Kasumi-1 (cell line): ENCODE measurements at places on chromosomes 5 and 9.

DNA sequence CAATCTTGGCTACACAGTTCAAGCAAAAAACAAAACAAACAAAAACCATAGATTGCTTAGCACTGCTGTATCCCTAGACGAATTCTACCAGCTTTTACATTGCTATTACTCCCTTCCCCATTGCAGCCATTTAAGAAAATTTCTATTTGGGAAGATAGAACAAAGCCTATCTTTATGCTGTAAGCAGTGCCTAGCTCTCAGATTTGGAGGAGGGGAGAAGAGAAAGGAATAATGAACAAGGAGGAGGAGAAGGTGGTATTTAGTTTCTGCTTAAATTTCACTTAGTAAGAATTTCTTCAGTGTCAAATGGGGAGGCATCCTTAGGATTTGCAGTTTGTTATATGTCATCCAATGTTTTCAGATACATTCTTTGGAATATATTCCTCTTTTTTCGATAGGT is 16.2 kb upstream of the TLE1 start:
- DNase-seq, result no peak

DNA sequence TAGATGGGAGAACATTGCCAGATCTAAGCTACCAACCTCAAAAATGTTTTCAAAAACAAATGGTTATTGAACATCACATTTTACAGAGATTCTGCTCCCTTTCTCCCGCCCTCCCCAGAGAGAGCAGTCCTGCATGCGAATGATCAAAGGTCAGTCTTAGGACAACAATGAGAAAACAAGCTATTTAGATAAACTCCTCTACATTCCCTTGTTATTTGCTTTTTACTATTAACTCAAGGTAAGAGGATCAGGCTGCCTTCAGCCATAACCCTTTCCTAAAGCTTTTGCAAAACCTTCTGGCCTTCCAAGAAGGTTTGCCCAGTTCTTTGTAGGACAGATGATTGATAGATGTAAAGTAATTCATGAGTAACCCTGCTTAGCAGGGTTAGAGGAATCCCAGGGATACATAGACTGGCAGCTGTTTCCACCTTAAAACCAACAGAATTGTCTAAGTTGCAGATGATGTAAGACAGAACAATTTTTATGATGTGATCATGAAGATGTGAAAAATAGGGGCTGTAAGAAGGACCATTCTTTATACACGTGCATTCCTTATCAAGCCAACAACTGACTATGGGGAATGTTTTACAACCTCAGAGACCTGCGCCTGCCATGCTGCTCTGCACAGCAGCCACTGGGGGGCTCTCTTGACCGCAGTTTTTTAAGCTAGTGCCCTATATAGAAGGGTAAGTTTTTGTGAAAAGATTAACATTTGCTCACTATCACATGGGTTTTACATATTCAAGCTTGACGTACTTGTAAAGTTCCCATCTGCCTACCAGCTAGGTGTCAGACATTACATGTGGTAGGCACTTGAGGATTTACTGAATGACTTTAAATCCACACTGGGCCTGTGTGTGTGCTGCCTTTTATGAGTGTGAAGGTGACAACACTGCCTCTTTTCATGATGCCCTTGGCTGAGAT is 2.3 kb upstream of the ZNF782 start:
- DNase-seq, result peak; percentile 82

GRCh38 chr9:134211811-134212485 is 47.6 kb upstream of the RNU6ATAC start:
- DNase-seq, result no peak

DNA sequence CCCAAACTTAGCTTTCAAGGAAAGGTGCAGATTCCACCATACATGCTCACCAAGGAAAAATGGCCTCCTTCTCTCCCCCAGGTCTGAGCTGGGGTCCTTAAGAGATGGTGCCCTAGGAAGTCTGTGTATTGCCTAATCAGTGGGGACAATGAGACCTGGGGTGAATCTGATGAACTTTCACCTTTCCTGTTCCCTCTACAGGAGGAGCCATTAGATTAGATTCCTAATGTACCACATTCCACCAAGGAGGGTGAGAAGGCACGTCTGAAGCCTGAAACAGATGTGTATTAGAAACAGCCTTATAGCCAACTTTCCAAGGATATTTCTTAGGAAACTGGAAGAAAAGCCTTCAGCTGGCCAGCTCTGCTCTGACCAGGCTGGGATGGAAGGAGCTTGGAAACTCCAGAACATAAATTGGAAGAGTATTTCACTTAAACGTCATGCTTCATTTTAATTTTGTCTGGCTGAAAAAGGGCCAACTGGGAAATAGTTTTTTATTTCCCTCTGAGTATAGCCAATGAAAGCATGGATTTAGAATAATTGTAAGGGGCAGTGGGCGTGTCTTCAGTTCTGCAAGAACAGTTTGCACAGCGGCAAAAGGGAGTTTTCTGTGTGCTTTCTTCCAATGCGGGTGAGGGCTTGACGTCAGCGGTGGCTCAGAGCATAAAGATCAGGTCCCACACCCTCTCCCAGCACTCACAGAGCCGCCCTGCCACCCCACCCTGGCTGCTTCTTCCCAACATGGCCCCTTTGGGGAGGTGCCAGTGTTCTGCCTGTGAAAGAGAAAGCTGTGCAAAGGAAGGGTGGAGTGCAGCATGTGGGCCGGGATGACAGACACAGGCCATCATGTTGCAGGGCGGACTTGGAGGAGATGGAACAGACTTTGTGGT is 210.9 kb downstream of the ESM1 start:
- no peak for DNase-seq

DNA sequence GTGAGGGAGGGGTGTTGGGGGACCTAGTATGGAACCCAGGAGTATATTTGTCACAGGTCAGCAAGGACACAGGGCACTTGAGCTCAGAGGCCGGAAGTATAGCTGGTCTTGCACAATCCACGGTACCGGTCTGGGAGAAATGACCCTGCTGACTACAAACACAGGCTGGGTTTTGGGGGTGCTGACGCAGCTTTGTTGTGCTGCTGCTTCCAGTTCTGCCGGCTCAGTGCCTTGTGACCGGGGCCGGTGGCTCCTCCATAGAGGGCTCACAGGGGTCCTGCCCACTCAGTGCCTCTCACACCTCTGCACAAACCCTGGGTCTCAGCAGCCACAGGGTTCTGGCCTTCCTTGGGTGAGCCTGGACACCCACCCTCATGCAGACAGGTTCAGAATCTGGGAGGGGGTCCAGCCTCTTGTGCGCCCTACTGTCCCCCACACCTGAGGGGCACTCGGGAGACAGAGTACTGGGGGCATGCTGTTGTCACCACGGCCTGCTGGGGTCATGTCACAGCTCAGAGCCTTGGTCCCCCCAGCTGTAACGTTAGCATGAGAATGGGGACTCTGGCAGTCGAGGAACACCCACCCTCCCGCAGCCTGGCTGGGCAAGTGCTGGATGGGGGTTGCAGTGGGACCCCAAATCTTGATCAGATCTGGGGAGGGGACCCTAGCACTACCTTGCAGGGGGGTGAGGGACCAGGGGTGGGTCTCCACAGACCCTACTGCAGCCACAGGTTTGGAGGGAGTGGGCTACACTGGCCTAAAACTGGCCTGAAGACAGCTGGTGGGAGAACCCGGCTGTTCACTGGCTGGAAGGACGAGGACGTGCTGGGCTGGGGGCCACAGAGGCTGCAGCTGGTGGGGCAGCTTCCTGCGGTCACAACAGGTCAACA is 17.7 kb downstream of the NINJ1 start:
- no peak for DNase-seq

GRCh38 chr5:96244696-96245095 is 188.4 kb downstream of the PCSK1 start:
- DNase-seq, result no peak

- no peak for DNase-seq
These were observed 36.7 kb downstream of the ARHGAP26 start for GRCh38 chr5:142806841-142807267.

DNA sequence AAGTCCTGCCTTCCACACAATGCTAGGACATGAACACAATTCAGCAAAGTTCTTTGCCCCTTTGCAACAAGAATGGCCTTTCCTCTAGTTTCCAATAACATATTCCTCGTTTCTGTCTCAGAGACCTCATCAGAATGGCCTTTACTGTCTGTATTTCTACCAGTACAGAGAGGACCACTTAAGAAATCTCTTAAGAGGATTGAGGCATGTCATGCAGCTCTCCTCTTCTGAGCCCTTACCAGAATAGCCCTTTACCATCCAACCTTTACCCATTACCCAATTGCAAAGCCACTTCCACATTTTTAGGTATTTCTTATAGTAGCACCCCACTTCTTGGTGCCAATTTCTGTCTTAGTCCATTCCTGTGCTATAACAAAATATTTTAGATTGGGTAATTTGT is 20.3 kb downstream of the TNPO1 start:
- no peak for DNase-seq
